ENCODE measurements at places on chromosomes 11 and 22. TPM values are rescaled to one million over a fixed set of nuclear protein-coding genes. Genes with fewer than 3 reads are reported as not detected.
A peak's percentile ranks its signal among the peaks of the same experiment; 100 is the strongest.

GRCh38 chr11:34540870-34541269, 27.3 kb upstream of the ELF5 start:
- DNase-seq = no peak

- DNase-seq = no peak
Measured at GRCh38 chr11:73320763-73321603, 12.9 kb downstream of the ARHGEF17 start.

DNA sequence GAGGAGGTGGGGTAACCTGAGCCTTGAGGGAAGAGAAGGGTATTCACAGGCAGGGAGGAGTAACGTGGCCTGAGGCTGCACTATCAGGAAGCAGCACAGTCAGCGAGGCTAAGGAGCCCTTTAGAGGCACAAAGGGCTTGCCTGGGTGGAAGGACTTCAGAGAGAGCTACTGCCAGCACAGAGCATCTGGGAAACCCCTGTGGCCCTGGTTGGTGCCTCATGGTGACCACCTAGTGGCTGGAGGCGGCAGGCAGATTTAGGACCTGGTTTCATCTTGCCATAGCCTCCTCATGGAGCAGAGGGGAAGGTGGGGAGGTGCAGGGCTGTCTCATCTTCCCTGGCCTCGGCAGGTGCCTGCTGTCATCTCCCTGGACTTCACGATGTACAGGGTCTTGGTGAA, 64.5 kb downstream of the MPPED1 start:
- no peak for DNase-seq

DNA sequence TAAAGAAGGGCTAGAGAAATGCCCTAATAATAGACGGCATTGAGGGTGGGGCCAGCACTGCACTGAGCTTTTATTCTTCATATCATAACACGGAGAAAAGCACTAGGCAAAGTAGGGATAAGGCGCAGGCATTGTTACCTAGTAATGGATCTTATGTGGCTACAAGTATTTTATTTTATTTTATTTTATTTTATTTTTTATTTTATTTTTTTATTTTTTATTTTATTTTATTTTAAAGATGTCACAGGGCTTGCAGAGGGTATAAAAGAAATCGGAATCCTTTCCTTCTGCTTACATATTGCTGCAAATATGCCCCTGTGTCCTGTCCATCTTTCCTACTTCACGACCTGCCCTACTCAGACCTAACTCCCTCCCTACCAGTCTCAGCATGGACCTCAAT, 452.0 kb upstream of the KIRREL3 start:
- no peak for DNase-seq

DNA sequence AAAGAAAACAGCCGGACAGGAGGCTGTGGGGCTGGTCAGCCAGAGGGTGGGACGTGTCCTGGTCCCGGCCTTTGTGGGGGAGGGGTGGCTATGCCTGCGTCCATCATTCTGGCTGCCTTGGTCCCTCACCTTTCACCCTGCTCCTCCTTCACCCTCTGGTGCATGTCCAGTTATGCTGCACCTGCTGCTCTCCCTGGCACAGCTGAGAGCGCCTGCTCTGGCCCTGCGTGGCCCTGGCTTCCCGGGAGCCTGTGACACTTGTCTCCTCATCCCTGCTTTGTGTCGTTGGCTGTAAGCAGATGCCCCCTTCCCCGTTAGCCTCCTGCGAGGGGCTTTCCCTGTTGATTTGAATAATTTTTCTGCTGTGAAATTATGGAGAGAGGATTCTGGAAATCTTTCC, 16.6 kb downstream of the PHRF1 start:
- DNase-seq = no peak

- DNase-seq = no peak
Measured at GRCh38 chr22:48923165-48923865, 904.4 kb downstream of the BRD1 start.

- DNase-seq = peak; percentile 32
Measured at GRCh38 chr11:119320776-119321524, 4.0 kb upstream of the MCAM start.

DNA sequence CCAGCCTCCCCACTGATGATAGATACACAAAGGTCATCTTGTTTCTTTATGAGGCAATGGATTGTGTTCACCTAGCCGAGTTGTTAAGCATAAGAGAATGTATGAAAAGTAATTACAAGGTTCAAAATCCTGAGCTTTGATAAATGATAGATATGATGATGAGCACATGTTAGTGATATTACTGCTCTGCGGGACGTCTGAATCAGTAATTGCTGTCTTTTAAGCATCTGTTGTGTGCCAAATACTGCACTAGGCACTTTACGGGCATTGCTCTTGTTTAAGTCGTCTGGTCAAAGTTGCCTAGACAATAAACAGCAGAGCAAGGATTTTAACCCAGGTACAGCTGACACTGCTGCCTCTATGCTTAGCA, 559 bp upstream of the RNF141 start:
- DNase-seq = no peak

GRCh38 chr22:43829904-43830851, 18.1 kb upstream of the EFCAB6 start:
- no peak for DNase-seq

- no peak for DNase-seq
Measured at GRCh38 chr11:45204761-45205160, 58.3 kb downstream of the PRDM11 start.

GRCh38 chr11:67615728-67616430, 9.1 kb downstream of the NDUFV1 start:
- no peak for DNase-seq

DNA sequence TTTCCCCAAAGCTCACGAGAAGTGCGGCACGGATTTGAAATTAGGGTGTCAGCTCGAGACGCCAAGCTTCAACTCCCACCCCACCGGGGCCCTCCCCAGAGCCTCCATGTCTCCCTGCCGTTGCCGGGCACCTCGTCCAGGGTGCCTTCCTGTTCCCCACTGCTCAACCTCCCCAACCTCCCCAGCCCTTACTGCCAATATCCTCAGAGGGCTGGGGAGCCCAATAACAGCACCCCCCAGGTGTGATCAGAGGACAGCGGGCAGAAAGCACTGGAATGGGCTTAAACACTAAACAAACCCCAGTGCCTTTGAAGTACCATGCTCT, 1336.4 kb downstream of the TBC1D22A start:
- no peak for DNase-seq

DNA sequence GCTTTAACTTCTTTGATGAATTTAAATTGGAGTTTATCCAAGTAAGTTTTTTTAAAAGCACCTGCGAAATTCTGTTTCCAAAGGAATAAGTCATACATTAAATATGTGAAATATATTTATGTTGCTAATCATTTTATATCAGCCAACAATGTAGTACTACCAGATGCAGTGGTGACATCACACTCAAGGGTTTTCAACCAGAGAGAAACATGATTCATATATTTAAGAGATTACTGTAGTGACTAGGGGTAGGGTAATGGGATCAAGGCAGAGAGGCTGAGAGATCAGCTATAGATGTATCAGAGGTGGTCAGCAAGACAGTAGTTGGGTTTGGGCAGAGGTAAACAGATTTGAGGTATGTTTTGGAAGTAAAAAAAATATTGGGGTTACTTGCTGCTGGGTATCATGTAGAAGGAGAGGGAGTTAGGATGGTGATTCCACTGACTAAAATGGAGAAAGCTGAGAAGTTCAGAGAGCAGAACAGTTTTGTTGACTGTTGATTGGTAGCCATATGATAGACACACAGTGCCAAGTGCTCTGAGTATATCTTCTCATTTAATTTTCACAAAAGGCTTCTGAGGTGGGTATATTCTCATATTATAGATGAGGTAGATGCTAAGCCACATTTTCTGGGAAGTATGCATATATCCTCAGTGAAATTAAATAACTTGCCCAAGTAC, 39.4 kb downstream of the CEP57 start:
- DNase-seq = no peak

GRCh38 chr11:105520706-105521345, 89.0 kb upstream of the GRIA4 start:
- DNase-seq = no peak

- no peak for DNase-seq
Measured at GRCh38 chr11:107182978-107183377, 164.7 kb upstream of the GUCY1A2 start.

DNA sequence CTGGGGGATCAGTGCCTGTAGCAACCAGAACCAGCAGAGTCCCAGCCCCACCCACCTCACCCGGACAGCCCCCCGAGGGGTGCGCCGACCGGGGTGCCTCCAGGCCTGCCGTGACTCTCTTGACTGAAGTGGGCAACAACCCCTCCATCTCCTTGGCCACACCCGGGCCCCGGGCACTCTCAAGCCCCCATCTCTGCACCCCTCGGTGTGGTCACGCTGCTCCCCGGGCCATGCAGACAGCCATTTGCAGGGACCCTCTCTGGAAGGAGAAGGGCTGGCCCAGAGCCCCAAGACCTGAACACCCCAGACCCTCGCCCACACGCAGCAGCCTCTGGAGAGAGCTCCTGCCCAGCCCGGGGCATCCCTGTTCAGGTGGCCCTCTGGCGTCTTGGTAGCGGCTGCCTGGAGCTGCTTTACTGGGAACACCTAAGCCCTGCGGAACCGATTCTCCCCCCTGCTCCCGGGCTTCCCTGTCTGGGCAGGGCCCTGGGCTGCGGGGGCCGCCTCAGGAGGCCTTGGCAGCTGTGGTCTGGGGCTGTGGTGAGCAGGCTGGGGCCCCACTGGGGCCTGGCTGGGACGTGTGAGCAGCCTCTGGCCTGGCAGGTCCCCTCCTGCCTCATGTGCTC, 84.9 kb downstream of the WNT7B start:
- no peak for DNase-seq

DNA sequence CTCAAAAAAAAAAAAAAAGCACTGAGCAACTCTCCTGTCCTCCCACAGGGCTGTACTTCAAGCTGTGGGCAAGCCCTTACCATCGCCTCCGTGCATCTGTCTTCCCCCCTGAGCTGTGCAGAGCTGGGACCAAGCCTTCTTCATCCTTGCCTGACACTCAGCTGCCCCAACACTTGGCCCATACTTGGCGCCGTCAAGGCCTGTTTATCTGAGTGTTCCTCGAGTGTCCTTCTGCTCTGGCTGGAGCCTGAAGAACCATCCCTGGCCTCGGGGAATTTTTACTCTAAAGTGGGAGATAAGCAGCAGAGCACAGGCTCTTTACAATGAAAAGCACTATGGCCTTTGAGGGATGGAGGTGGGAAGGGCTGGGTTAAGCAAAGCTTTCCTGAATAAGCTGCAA, 1.6 kb upstream of the TIRAP start:
- DNase-seq = no peak

DNA sequence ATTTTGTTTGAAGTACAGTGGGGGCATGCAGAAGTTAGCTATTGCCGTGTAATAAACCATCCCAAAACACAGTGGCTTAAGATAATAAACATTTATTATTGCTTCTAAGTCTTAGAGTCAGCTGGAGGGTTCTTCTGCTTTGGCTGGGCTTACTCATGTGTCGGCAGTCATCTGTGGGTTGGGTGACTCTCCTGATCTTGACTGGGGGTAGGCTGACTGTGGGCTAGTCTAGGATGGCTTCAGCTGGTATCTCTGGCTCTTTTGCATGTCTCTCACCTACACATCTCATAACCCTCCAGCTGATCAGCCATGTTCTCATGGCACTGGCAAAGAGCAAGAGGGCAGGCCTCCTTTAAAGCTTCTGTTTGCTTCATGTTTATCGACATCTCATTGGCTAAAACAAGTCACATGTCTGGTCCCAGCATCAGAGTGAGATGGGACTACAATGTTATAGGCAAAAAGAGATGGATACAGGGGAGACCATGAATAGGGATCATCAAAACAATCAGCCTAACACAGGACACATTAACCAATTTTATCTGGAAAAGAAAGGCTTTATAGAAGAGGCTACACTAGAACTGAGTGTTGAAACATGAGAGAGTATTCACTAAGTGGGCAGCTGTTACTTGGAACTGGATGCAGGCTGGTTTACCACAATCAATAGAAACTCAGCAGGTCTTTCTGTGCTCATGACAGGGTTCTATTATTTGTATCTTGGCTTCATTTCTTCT, 5.1 kb downstream of the LRRC51 start:
- no peak for DNase-seq

- DNase-seq = no peak
Measured at GRCh38 chr11:14362611-14363010, 3.6 kb upstream of the RRAS2 start.

- DNase-seq = no peak
Measured at GRCh38 chr22:36585841-36586240, 56.9 kb upstream of the EIF3D start.

- no peak for DNase-seq
Measured at GRCh38 chr11:126963603-126964363, 36.8 kb downstream of the KIRREL3 start.

DNA sequence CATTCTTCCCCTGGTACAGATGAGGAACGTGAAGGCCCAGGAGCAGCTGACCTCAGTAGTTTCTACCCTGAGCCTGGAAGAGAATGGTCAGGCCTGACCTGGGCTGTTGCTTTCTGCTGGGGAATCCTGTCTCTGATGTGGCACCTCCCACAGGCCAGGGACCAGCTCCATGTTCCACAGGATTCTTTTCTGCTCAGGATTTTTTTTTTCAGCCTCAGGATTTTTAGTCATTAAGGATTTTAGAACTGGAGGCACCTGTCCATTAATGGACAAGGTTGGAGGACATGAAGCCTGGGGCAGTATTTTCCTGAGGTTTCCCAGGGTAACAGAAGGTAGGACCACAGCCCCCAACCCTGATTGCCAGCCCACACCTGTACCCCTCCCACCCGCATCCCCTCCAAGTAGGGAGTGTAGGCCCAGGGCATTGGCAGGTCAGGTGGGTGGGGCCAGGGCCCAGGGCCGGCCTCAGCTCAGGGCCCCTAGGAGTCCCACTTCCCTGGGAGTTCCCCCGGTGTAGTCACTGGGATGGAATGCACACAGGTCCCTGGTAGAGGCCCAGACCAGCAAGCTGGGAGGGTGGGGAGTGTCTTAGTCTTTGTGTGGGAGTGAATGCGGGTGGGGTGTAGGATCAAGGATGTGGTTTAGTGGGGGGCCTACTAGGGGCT, 16.1 kb downstream of the BIK start:
- DNase-seq = no peak

- DNase-seq = no peak
Measured at GRCh38 chr11:97290464-97291041, 900.7 kb downstream of the JRKL start.

DNA sequence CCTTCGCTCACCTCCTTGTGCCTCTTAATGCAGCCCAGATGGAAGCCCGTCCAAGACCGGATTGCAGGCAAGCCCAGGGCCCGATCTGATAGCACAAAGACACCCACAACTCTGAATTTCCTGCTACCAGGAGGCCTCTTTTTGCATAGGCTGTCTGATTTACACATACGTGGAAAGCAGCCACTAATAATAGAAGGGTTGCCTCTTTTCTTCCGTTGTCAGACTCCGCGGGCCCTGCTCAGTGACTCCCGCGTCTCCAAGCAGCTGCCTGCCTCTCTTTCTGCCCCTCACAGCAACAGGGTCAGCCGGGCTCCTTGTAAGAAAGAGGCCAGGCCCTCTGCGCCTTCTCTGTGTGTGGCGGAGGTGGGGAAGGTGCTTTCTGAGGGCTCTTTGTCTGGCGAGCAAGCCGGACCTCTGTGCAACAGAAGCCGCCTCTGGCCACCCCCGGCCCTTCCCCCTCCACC, 26.7 kb downstream of the FLI1 start:
- DNase-seq = no peak

The OR52I1 gene
- not detected for total RNA-seq

The GRIK4 gene
- 0.33 TPM for total RNA-seq

The TPCN2 gene
- 4.6 TPM for total RNA-seq

The PDGFB gene
- total RNA-seq = 9.2 TPM

The VSIG10L2 gene
- not detected for total RNA-seq

The OR8A1 gene
- not detected for total RNA-seq

The PTDSS2 gene
- total RNA-seq = 38.5 TPM

The IGHMBP2 gene
- 9.4 TPM for total RNA-seq

The NCAM1 gene
- total RNA-seq = 59.5 TPM

The CTSW gene
- 0.84 TPM for total RNA-seq

The ANO1 gene
- 0.67 TPM for total RNA-seq

The ELF5 gene
- total RNA-seq = not detected

The CTTN gene
- 279 TPM for total RNA-seq

The UBQLNL gene
- total RNA-seq = 1.1 TPM

The FGF3 gene
- total RNA-seq = not detected

All from adrenal gland (tissue), 19 donors.